ENCODE measurements at places on chromosomes 2 and 18.
A peak's percentile ranks its signal among the peaks of the same experiment; 100 is the strongest.

DNA sequence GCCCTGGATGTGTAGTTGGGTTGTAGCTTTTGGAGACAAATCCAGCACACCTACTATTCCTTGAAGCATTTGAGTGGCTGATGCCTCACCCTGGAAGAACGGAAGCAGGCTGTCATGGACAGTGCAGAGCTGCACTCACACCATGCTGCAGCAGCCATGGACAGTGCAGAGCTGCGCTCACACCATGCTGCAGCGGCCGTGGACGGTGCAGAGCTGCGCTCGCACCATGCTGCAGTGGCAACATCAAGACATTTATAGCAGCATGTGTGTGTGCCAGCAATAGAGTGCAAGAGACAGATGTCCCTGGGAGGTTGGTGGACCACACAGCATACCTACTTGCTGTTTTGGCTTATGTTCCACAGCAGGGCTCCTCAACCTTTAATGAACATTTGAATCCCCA, 30.6 kb downstream of the GNAL start:
- DNase-seq = no peak

- DNase-seq = no peak
These were observed 163.6 kb downstream of the NAPG start for GRCh38 chr18:10689236-10690034.

DNA sequence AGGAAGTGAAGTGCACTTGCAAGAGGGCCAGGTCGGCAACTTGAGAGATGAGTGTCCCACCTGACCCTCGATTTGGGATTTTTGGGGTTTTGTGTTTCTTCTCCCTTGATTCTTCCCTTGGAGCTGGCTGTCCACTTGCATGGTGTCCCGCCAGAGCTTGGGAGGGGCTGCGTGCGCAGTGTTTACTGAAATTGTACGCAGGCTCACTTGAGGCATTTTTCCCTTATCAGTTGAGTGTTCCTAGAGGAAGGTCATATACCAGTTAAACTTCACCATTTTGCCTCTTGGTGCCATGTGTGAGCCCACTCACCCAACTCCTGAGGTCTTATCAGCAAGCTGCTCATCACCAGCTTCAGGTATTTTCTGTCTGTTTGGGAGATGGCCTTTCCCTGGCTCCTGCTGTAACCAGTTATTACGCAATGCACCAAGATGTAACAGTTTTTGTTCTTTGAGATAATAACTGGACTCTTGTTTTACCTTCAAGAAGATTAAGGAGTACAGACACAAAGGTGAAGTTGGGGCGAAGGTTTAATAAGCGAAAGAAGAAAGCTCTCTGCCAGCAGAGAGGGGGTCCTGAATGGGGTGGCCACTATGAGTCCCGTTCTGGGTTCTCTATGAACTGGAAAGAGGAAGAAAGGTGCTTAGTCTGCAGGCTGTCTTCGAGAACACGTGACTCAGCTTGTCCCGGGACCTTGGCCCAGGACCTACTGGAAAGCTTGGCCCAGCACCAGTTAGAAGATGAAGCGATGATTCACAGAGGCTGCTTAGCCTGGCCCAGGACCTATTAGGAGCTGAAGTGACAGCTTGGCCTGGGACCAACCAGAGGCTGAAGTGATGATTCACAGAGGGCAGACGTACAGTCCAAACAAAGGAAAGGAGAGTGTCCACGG, 21.5 kb upstream of the TXNL4A start:
- no peak for DNase-seq

GRCh38 chr2:25920336-25920735, 42.0 kb upstream of the ASXL2 start:
- no peak for DNase-seq

- no peak for DNase-seq
These were observed 198.3 kb downstream of the MGAT5 start for GRCh38 chr2:134452042-134452733.

DNA sequence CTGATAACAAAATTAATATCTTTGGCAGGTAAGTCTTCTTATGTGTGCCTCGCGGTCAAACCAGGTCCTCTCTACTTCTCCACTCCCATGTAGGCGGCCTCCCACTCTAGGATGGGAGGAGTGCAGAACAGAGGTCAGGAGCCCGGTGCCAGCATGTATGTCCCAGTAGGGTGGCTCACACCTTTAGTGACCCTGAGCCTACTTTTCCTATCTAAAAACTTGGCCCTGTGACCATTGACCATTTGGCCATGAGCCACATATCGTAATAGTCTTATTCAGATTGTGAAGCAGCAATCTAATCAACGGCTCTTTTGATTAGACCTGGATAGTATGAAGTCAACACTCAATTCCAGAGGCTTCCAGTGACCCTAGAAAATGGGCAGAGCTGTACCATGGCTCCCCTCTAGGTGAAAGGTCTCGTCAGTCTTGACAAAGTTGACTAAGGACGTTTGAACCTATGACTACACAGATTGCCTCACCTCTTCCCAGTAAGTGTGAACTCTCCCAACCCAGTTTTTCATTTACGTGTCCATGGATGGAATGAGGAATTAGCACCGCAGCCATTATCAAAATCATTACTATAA, 17.1 kb upstream of the FABP1 start:
- DNase-seq = no peak

DNA sequence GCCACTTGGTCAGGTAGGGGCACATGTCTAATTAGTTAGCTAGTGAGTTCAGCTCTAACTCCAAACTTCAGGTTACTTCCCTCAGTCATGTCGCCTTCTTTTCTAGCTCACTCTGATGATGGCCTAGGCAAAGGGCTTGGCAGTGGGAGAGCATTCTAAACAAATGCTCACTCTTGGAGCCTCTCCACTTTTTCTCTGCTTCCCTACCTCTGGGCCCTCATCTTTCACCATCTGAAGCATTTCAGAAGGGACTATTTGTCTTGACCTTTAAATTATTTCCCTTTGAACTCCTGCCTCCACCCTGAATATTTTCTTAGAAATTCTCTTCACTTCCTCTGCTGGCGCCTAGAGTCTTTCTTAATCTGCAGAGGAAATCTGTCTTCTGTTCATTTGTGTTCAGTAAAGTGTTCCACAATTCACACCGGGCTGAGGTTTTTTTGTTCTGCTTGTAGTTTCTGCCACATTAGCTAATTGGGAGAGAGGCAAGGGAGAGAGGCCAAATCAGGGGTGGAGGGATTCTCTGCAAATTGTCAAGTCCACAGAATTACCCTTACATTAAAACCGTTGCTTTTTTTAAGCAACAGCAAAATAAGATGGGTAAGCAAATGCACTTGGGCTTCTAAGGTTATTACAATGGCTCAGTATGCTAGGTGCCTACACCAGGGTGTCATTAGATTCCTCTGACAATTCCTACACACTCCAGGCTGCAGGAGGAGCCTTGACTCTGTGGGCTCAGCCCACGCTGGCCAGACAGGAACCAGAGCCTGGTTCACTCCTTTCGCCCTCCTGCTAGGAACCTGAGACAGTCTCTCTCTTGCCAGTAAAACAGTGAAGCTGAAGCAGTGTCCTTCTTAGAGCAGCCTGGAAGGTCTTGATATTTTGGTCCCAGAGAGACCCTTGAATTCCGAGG, 5.5 kb downstream of the MSGN1 start:
- peak; percentile 31 for DNase-seq

DNA sequence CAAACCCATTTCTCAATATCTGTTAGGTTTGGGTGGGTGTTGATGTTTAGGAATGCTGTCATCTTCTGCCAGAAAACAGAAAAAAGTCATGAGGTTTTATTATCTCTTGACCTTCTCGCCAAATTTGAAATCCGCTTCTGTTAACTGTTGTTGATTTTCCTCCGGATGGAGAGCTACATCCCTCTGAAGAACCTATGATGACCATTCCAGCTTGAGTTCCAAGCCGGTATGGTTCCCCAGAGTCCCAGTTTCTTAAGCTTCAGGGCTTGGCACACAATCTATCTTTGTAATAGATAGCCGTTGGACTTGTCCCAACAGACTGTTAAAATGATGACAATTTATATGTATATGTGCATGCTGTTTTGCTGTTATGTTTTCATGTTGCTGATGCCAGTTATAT, 1201.0 kb downstream of the LRP1B start:
- no peak for DNase-seq

GRCh38 chr2:236526455-236527158, 43.0 kb upstream of the ACKR3 start:
- DNase-seq = peak; percentile 38

GRCh38 chr2:74573747-74574562, 19.4 kb downstream of the DOK1 start:
- no peak for DNase-seq

- peak; percentile 97 for DNase-seq
These were observed 562 bp downstream of the TWSG1 start for GRCh38 chr18:9334973-9335696.

DNA sequence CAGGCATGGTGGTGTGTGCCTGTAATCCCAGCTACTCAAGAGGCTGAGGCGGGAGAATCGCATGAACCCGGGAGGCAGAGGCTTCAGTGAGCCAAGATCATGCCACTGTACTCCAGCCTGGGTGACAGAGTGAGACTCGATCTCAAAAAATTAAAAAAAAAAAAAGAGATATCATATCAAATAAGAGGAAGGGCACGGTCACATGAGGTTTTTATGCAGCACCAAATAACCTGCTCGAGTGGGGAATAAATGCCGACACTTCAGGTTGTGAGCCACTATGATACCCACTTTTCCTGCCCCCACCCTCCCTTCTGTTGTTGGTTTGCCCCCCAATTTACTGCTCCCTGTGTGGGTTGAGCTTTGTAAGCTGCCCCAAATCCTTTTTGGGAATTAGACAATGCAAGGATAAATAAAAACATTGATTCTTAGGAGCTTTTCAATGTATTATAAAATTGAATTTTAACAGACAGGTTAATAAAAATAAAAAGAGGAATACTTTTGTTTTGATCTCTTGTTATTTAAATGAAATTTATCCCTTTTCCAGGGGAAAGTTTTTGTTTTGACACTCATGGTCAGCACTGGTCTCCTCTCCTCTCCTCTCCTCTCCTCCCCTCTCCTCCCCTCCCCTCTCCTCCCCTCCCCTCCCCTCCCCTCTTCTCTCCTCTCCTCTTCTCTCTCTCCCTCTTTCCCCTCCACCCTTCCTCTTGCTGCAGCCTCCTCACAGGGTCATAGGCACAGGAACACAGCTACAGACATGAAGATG, 29.2 kb downstream of the CD8B start:
- no peak for DNase-seq

GRCh38 chr2:20236496-20236895, 11.6 kb upstream of the SDC1 start:
- DNase-seq = no peak

DNA sequence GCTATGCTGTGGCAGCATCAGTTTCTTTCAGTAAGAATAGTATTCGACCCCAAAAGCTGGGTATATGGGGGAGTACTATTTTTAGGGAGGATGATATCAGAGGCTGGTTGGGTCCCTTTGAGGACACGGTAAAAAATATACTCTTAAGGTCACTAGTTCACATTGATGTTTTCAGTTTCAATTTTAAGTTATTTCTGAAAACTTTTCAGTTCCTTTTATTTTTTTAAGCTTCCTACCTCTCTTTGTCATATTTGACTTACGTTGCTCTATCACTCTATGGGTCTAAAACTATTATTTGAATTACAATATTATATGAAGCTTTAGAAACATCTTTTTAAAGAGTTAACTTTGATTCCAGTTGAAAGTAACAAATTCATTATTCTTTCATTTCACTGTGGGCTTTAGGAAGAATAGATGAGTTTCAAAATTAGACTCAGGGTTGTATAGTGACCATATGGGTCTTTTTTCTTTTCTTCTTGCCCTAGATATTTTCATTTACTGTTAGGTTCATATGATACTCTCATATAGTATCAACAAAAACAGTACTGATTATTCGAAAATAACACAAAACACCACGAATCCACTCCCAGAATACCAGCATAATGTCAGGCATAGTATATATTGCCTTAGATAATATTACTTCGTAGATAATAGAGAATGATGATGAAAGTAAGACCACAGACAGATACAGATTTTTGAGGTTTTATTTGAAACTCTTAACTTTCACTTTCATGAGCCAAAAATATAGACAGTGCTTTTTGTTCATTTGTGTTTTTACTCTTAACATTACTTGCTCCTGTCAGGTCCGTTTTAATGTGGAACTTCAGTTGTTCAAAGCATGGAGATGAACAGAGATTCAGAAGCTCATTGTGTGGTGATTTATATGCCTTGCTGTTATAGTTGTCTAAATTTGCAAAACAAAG, 9.8 kb downstream of the RMDN2 start:
- DNase-seq = no peak

GRCh38 chr18:35283923-35284794, 5.9 kb downstream of the ZSCAN30 start:
- DNase-seq = no peak

- DNase-seq = no peak
These were observed 2.2 kb downstream of the MYT1L start for GRCh38 chr2:2328848-2329247.

DNA sequence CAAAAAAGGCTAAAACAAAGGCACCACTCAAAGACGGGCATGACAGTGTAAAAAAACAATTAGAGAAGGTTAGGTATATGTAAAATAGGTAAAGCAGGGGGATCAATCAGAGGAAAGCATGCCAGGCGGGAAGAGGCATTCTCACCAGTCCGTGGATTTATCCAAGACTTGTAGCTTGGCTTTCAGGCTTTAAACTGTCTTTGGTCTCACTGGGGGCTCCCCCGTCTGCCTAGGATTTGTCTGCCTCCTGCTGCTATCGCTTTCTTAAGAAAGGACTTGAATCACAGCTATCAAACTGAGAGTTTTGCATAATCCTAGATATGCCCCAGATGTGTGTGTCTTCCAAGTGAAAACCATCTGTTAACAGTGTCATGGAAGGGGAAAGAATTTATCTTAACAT, 11.1 kb upstream of the GORASP2 start:
- no peak for DNase-seq

GRCh38 chr2:33091541-33092123, 144.9 kb downstream of the LTBP1 start:
- DNase-seq = no peak

DNA sequence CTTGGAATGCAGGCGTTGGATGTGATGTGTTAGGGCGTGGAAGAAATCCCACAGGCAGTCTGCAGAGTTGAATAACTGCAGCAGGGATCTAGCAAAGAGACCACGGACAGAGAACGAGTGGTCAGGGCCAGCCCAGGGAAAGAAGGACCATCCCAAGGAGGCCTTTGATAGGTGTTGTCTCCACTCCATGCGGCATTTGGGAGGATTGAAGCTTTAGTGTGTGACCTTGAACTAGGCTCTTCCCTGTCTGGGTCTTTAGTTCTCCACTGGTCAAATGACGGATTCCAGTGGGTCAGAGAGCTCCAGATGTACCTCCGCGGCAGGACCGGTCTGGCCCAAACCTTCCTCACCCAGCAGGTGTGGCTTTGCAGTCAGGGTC, 18.4 kb downstream of the GREB1 start:
- no peak for DNase-seq

GRCh38 chr2:130756053-130756873, 923 bp downstream of the AMER3 start:
- DNase-seq = peak; percentile 63

DNA sequence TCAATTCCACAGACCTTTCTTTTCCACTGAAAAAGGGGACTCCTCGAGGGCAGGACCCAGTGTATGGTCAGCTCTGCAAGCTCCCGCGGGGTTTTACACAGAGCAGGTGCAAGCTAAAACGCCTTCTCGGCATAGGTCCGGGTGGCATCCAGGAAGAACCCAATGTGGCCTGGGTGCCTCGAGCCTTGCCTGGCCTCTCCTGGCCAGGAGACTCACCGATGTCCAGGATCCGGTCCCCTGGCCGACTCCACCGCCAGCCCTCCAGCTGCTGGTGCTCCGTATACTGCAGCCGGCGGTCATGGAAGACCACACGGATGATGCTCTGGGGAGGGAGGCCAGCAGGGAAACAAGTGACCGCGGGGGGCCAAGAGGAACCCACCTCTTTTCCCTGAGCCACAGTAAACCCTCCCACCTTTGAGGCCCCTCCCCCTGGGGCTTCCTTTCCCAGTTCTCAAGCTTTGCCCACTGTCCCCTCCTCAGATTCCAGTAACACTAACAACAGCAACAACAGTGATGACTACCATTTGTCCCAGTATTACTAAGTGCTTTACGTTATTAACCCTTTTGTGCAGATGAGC, 36.1 kb downstream of the TFCP2L1 start:
- no peak for DNase-seq
